GF-D8 (cell line): ENCODE measurements at places on chromosomes 7 and 10.

DNA sequence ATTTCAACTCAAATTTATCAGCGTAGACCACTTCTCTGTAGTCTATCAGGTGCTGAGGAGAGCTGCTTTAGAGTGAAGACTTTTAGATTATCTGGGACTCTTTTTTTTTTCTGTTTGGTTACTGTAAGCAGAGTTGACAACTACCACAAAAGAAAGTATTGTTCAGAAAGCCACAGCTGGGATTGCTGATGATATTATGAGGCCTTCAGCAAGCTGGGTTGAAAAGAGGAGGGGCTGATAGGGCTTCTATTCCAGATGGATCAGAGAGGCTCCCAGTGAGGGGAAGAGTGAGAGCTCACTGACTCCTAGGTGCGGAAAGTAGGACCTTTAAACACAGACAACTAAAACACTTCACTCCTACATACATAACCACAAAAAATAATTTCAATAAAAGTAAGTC, 188.5 kb upstream of the FERD3L start:
- DNase-seq: no peak

GRCh38 chr7:32070406-32071360, at the start of gene PDE1C:
Gene PDE1C, minus strand, starts transcription at chr7:32070407.
- no peak for DNase-seq

DNA sequence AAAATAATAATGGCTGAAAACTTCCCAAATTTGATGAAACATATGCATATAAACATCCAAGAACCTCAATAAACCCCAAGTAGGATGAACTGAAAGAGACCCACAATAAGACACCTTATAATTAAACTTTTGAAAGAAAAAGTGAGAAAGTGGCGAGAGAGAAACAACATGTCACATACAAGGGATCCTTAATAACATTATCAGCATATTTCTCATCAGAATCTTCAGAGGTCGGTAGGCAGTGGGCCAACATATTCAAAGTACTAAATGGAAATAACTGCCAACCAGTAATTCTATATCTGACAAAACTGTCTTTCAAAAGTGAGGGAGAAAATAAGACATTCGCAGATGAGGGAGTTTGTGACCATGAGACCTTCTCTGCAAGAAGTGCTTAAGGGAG, 16.6 kb upstream of the CCDC6 start:
- DNase-seq: no peak

DNA sequence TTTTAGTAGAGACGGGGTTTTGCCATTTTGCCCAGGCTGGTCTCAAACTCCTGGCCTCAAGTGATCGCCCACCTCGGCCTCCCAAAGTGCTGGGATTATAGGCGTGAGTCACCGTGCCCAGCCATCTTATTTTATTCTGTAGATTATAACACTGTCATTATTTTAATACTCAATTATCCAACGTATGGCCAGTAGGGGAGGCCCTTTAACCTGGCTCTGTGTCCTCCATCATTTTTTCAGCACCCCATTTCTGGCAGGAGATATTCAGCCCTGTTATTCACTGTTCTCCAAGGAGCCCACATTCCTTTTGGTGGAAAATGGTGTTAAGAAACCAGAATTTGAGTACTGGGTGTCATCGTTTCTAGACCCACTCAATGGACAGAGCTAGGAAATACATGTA, 31.5 kb downstream of the PDSS1 start:
- DNase-seq: no peak

- no peak for DNase-seq
Measured at GRCh38 chr7:28123752-28124151, 56.8 kb downstream of the JAZF1 start.

GRCh38 chr10:80542053-80542452, 4.4 kb downstream of the SH2D4B start:
- no peak for DNase-seq

DNA sequence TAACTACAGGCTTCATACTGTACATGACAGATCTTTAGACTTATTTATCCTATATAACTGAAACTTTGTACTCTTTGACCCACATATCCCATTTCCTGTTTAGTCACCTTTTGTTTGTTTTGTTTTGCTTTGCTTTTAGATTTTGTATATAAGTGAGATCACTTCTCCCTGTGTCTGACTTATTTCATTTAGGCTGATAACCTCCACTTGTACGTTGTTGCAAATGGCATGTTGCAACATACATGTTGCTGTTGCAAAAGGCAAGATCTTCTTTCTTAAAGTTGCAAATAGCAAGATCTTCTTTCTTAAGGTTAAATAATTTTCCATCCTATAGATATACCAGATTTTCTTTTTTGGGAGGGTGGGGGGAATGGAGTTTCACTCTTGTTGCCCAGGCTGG, 341.5 kb downstream of the OTUD1 start:
- DNase-seq: no peak

DNA sequence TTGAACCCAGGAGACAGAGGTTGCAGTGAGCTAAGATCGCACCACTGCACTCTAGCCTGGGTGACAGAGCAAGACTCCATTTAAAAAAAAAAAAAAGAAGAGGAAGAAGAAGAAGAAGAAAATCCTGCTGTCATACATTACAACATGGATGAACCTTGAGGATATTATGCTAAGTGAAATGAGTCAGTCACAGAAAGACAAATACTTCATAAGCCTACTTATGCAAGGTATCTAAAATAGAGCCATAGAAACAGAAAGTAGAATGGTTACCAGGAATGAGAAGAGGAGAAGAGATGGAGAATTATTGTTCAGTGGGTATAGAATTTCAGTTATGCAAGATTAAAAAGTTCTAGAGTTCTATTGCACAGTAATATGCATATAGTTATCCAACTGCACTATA, 466.5 kb downstream of the PLXNA4 start:
- DNase-seq: no peak
